Activated T-helper 1 cell treated with anti-CD3 and anti-CD28 coated beads, Interleukin-12 subunit alpha, Interleukin-12 subunit beta, Interleukin-2, Interleukin-4 antibody, amounts not matched to agents 30 ng/mL and 10 ng/mL and 1 ng/mL, durations not matched to agents 14 hours and 24 hours and 36 hours (primary cell): ENCODE measurements at places on chromosomes 2 and 18. TPM values are rescaled to one million over a fixed set of nuclear protein-coding genes. Genes with fewer than 3 reads are reported as not detected.

CHAC2 gene
- 24.1 and 25.6 TPM in 2 replicates for total RNA-seq

RGPD4 gene
- total RNA-seq = 0.18 TPM in 1 of 2 replicates, not detected in the other

SULT1C4 gene
- total RNA-seq = not detected in 2 replicates

AGAP1 gene
- total RNA-seq = 2.0 and 2.9 TPM in 2 replicates

IL36B gene
- not detected in 2 replicates for total RNA-seq

RGPD8 gene
- total RNA-seq = 15.8 and 16.5 TPM in 2 replicates

SLC25A52 gene
- not detected in 2 replicates for total RNA-seq

DNA sequence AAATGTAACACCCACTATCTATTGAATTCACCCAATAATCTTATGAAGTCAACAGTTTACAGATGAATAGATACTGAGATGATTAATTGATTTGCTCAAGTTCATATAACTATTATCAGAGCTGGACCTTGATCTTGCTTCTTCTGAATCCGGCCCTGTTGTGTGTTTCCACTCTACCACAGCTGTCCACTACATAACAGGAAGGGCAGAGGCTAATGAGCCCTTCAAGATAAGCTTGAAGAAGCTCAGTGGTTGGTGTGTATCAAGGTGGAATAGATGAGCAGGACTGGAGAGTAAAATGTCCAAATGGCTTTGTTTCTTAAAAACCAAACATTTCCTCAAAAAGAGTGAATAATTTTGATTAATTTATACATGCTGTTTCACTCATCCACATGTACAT, 56.4 kb upstream of the ITGB6 start:
- DNase-seq = no peak

GRCh38 chr18:24126155-24126961, 12.5 kb upstream of the CABYR start:
- no peak for DNase-seq

- no peak for DNase-seq
Measured at GRCh38 chr2:63124850-63125249, 74.2 kb downstream of the OTX1 start.

GRCh38 chr18:904218-905090, at the start of gene ADCYAP1:
ADCYAP1 (plus strand) TSS chr18:904871; CDS start chr18:905387, 516 bp downstream.
- DNase-seq = no peak

DNA sequence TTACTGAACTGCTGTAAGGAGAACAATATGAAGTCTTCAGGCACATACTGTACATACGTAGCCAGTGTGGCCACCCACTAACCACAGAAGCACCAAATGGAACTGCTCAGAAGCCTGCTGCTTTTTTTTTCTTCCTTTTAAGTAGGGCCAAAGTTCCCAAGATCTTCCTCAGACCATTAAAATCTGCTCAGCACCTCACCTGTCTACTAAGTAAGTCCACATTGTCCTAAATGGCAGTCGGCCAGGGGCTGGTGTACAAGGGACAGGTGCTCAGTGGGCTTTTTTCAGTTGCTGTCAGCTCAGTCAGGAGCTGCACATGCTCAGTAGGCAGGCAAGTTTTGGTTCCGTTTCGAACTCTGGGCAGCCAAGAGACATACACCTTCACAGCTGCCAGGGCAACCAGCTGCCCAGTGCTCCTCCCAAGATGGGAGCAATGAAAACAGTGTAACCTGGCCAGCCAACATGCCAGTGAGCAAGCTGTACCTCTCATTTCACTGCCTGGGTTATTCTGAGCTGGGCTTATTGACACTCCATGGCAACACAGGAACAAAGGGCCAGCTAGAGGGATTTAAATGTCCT, 86.1 kb downstream of the ACVR1 start:
- DNase-seq = no peak

- DNase-seq = no peak
Measured at GRCh38 chr2:165697748-165698443, 96.2 kb downstream of the GALNT3 start.

DNA sequence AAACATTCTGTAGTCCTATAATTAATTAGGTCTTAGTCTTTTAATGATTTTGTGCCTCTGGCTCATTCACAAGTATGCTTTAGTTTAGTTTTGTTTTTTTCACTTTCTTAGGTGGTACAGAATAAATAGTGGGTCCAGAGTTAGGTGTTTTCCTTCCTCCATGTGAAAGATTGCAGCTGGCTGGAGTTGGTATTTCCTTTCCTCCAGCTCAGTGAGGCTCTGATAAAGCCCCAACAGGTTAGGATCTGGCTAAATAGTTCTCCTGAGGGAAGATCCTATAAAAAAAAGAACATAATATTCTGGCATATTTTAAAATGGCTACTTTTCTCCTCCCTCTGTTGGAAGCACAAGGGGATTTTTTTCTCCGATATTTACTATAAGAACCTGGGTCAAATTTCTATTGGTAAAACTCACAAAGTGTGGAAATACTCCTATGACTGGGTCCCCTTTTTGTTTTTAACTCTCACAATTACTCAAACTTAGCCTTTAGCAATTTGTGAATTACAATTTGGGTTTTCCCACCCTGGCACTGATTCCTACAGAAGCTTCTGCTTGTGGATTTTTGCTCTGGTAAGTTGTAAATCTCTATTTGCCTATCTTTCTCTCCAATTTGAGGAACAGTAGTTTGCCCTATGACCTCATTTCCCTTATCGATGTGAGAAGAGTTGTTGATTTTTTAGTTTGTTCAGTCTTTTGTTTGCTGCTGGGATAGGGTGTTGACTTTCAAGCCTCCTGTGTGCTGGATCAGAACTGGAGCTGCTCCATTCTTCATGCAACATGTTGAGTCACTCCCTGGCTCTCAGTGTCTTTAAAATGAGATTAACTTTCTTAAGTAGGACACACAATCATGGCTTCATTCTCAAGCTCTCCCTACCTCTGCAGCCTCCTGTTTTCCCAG, 500.9 kb downstream of the RNF144A start:
- no peak for DNase-seq

- DNase-seq = no peak
Measured at GRCh38 chr2:11365096-11365879, 20.9 kb upstream of the ROCK2 start.

GRCh38 chr2:237859533-237860272, at the start of gene RAMP1:
RAMP1 (plus strand) TSS chr2:237859623; CDS start chr2:237859676, 53 bp downstream.
- DNase-seq = no peak

GRCh38 chr18:37419866-37420265, 145.7 kb downstream of the CELF4 start:
- DNase-seq = no peak
